A549 (cell line): ENCODE measurements at places on chromosomes 11 and 22.

DNA sequence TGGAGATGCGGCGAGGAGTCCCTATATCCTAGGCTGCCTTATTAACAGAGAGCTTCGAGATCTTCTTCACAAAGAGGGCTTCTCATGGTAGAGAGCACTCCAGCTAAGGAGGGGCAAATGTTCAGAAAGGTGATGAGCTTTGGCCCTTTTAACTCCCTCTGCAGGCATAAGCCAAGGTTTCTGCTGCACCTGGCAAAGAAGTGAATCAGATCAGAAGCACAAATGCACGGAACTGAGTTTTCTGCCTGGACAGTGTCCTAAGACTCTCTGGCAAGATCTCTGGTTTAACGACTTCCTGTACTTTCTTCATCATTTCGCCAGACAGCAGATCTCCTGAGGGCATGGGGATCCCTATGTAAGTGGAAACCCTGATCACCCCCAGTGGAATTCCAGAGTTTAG lies 37.2 kb downstream of the POU2AF3 start:
- no peak for DNase-seq

GRCh38 chr22:25365491-25366261 lies 146.2 kb downstream of the CRYBB2 start:
- DNase-seq: no peak

DNA sequence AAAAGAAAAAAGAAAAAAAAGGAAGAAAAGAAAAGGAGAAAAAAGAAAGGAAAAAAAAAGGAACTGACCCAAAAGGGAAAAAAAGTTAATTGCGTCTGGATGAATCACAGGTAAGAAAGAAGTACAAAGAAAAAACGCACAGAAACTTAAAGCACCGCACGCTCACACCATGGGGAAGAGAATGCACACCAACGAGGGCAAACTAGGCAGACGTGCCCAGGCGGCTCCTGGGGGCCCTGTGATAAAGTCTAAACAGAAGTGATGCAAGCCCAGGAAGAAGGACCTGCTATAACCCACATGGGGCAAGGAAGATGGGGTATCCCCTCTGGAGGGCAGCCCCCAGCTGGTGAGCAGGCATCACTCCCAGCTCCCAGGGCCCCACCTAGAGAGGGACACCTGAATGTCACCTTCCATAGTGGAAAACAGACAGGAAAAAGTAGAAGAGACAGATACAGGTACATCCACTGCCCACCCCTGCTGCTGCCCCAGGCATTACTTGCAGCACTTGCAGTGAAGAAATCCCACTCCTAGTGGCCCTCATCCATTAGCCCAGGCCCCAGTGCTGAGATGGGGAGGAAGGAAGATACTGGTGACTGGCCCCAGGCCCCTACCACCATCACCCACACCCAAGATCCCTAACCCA lies 28.9 kb downstream of the NAP1L4 start:
- no peak for DNase-seq

DNA sequence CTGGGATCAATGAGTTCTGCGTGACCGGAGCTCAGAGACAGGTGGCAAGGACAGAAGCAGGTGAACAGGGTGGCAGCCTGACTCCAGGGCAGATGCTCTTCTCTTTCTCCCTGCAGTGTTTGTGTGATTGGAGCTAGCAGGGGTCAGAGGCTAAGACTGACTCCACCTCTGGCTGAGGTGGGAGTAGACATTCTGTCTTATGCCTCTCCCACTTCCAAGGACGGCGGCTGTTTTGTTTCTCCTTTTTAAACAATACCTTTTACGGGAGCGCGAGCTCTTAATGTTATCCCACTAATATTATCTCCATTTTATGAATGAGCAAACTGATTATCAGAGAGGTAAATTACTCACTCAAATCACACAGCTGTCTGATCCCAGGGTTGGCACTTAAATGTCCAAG lies 323.7 kb downstream of the MIAT start:
- DNase-seq: no peak

- DNase-seq: no peak
Observed at GRCh38 chr11:133910101-133910500, 46.7 kb downstream of the IGSF9B start.

DNA sequence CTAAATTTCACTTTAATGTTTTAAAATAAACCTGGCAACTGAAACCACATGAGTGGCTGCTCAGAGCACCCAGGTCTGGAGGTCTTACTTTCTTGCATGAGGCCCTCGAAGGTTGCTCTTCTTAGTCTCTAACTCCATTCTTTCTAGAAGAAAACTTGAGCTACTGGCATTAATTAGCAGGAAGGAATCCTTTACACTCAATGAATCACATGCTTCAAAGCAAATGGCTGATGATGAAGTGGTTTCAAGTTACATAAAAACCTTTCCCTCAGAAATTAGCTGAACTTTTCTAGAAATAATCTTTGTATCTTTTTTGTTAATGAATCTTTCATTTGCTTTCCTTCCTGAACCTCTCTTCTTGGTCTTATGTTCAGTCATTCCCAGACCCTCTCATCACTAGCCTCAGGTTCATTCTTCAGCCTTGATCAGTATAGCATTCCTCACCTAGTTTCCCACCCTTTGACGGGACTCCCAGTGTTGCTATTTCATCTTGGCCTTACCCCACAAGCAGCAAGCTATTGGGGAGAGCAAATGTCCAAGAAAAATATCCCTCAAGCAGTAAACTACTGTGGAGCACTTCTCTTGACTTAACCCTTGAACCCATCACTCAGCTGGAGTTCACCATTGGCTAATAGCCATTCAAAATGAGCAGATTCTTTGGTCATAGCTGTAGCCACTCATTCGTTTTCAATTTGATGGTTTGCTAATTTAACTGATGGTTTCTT lies 75.1 kb downstream of the INSC start:
- DNase-seq: no peak

- no peak for DNase-seq
Observed at GRCh38 chr11:45091563-45092403, 54.7 kb upstream of the PRDM11 start.

DNA sequence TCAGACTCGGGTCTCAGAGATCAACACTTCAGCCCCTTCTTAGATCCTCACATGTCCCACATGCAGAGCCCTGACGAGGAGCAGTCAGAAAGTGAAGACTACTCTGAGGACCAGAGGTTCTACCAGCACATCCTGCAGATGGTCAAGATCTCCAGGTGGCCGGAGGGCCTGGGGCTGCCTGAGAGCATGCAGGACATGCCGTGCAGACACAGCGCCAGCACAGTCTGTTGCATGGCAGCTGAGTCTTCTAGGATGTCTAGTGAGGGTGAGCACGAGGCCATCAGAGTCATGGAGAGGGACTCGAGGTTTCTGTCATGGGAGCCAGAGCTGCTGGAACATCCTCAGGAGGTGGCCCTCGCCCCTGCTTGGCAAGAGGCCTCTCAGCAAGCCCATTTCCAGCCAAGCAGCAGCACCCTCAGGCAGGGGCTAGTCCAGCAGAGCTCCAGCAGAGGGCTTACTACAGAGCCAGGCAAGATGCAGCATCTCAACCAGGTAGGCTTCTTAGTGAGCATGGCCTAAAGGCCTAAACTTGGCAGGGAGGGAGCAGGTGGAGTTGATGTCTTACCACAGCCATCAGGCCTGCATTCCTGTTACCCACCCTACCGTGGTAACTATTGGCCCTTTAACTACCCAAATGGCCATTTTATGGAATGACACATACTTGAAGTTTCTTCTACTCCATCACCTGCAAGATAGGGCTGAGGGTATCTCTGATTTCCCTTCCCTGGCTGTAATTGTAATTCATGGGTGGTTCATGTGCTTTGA lies 28.7 kb downstream of the CEP164 start:
- no peak for DNase-seq

- DNase-seq: peak; percentile 47
Observed at GRCh38 chr11:776561-777287, 563 bp downstream of the GATD1 start.

- DNase-seq: no peak
Observed at GRCh38 chr11:32366666-32367065, 68.7 kb downstream of the WT1 start.

DNA sequence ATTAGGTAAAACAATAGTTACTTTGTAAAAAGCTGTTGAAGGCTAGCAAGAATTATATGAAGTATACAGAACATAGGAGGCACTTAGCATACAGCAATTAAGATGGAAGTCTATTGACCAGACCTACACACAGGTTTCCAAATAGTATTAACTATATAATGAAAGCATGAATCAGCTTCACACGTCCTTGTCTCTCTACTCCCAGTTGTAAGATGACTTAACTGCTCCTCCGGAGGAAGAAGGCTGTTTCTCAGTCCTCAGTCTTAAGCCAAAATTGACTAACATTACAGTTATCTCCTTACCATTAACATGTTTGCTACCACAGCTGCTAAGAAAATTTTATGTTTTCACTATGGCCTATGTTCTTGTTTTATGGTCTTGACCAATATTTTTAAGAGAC lies 24.7 kb downstream of the SIK3 start:
- no peak for DNase-seq

DNA sequence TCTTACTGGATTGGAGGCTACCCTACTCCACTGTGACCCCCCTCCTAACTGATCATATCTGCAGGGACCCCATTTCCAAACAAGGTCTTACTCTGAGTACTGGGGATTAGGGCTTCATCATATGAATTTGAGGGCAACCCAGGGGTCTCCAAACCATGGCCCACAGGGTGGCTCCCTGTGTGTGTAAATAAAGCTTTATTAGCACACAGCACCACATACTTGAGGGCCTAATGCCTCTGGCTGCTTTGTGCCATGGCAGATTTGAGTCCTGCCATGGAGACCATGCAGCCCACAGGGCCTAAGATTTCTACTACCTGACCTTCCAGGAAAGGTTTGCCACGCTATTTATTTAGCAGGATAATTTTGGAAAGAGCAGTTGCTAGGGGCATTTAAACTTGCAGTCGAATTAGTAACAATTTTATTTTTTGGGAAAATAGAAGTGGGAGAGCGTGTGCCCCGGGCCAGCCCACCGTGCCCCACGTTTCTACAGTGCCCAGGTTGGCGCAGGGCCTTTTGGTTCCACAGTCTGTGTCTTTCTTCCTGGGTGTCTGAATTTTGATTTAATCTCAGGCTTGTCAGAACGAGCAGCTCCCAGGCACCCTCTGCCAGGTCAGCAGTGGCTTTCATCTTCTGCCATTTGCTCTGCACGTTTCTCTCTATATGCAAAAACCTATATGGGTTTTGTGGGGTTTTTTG lies 92.3 kb downstream of the KCNQ1 start:
- DNase-seq: no peak

DNA sequence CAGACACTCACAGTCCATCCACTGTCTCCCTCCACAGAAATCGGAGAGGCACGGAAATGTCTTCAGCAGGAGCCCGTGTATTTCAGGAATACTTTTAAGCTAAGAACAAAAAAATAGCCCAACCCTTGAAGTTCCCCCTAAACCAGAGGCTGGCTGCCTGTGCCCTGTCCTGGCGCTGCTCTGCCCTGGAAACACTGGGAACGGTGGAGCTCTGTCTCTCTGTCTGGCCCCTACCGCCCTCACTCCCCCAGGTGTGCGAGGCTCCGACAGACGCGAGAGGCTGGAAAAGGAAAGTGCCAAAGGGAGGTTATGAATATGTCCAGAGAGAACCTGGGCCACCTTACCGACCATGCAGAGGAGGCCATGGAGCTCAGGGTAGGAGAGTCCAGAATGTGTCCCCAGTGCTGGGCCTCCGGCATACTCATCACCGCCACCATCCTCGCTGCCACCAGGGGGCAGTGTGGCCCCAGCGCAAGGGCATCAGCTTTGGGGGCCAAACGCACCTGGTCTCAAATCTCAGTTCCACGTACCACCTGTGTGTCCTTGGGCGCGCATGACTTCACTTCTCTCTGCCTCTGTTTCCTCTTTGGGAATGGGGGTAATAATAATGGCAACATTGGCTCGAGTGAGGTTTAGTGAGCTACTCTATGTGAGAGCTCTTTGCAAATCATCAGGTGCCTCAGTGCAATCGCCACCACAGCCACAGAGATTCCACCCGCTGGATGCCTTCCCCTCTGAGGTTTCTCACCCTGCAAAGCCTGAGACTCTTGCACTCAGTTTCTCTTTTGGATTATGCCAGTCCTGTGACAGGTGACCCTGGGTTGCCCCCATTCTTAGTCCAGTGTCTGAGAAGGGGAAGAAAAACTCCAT lies 10.4 kb upstream of the SLCO2B1 start:
- peak; percentile 61 for DNase-seq

GRCh38 chr11:122207921-122208764 lies 92.1 kb upstream of the BLID start:
- DNase-seq: no peak

GRCh38 chr11:129252621-129253020 lies 60.5 kb upstream of the ARHGAP32 start:
- no peak for DNase-seq

DNA sequence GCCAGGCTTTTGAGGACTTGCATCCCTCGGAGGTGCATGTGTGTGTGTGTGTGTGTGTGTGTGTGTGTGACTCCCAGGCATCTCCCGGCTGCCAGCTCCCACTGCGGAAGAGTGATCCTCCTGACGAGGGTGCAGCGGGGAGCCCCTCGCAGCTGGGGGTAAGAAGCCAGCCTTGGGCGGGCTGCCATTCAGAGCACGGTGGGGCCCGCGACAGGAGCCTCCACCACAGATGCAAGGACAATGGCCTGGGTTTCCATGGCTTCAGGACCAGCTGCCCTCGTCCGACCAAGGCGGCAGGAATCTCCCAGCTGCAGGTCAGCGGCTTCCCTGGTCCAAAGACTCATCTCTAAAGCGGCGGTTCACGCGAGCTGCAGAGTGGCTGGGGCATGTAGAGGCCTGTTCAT lies 908.5 kb downstream of the BRD1 start:
- no peak for DNase-seq

GRCh38 chr11:108224366-108224765 lies 1.5 kb downstream of the ATM start:
- DNase-seq: no peak

DNA sequence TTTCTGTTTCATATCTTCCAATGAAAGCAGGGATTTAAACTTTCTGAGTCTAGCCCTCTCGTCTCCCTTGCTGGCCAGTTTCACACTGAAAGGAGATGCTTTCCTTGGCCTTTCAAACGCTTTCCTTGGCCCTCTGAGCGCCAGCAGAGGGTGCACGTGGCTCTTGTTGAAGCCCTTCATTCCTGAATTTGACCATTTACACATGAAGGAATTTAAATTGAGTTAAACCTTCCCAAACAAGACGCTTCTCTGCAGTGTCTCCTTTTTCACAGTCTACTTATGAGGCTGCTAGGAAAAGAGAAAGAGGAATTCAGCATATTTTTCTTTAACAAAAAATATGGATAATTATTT lies 21.6 kb downstream of the NNMT start:
- DNase-seq: no peak
